Stimulated activated CD4-positive, alpha-beta T cell treated with anti-CD3 and anti-CD28 coated beads, Interleukin-1b, Interleukin-23, amount 100 ng/mL, for 1 hour (primary cell): ENCODE measurements at places on chromosomes 16 and 17.

GRCh38 chr16:26740771-26741170 lies 326.0 kb upstream of the C16orf82 start:
- DNase-seq: no peak

DNA sequence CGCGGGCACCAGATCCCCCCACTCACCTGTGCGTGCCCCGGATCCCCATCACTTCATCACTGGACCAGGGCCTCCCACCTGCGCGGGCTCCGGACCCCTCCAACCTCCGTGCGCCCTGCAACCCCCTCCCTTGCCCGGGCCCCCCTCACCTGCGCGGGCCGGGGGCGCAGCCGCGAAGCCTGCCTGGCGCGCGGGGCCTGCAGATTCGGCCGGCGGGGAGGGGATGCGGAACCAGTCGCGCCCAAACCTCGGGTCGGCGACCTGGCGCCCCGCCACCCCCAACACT lies 202 bp downstream of the CEP131 start:
- no peak for DNase-seq

GRCh38 chr16:51816929-51817328 lies 665.9 kb upstream of the SALL1 start:
- no peak for DNase-seq

GRCh38 chr17:27356091-27356705 lies 62.3 kb downstream of the WSB1 start:
- DNase-seq: no peak

DNA sequence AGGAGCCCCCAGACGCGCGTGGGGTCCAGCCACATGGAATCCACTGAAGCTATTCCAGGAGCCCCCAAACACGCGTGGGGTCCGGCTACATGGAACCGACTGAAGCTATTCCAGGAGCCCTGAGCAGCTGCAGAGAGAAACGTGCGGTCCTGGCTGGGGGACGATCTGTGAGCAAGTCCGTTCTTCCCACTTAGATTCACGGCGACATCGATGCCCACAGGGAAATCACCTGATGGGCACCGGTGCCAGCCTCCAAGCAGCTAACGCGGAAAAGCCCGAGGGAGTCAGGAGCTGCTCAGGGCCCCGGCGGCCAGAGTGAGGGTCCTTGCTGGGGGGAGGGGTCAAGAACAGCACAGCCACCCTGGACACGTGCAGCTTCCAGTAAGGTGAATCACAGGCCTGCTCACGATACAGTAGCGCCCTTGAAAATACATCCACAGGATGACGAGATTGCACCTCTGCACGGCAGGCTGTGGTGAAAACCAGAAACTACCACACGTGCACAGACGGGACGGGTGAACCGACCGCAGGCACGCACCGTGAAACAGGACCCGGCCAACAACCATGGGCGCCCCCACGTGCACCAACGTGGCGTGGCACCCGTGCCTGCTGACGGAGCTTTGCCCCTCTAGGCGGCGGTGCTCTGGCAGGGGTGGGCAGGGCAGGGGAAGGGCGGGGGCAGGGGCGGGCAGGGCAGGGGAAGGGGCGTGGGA lies 77.7 kb upstream of the GNG13 start:
- no peak for DNase-seq

DNA sequence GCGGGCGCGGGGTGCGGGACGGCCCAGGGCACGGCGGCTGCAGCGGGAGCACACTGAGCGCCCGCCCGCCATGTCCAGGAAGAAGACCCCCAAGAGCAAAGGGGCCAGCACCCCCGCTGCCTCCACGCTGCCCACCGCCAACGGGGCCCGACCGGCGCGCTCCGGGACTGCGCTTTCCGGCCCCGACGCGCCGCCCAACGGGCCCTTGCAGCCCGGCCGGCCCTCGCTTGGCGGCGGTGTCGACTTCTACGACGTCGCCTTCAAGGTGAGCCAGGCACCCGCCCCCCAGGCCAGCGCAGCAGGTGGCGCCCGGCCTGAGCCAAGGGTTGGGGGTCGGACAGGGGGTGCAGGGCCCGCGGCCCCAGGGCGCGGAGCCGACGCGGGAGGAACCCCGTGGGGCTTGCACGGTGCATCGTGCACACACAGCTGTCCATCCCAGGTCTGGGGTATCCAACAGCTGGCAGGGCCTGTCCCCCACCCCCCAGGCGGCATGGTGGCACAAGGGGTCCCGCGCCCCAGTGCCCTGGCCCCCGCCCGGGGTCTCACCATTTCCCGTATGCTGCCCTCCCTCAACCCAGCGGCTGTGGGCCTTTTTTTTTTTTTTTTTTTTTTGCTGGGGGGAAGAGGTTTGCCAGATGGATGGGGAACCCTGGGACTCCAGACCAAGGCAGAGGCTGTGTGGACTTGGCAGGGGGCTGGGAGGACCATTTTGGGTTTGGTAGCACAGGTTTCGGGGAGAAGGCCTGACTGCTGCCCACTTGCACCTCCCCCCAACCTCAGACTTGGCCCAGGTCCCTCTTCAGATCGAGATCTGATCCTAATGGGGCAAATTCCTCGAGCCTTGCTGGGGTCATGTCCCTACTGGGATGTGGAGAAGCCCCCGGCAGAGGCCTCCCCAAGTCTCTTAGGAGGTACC lies 547 bp downstream of the RAB26 start:
- no peak for DNase-seq

DNA sequence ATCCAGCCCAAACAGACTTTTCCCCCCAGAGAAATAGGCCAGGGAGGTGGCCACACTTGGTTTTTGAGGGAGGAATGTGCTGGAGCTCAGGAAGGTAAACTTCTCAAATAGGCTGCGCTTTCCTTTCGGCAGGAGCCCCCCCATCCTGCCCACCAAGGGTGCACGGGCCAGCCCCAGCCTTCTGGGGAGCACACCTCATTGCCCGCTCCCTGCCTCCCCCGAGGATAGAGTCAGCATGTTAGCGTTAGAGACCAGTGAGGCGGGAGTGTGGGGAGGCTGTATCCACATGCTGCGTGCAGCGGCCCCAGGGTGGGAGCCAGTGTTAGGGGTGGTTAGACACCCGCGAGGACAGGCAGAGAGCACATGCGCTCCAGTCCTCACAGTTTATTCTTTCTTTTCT lies 42.3 kb downstream of the PIPOX start:
- DNase-seq: no peak

DNA sequence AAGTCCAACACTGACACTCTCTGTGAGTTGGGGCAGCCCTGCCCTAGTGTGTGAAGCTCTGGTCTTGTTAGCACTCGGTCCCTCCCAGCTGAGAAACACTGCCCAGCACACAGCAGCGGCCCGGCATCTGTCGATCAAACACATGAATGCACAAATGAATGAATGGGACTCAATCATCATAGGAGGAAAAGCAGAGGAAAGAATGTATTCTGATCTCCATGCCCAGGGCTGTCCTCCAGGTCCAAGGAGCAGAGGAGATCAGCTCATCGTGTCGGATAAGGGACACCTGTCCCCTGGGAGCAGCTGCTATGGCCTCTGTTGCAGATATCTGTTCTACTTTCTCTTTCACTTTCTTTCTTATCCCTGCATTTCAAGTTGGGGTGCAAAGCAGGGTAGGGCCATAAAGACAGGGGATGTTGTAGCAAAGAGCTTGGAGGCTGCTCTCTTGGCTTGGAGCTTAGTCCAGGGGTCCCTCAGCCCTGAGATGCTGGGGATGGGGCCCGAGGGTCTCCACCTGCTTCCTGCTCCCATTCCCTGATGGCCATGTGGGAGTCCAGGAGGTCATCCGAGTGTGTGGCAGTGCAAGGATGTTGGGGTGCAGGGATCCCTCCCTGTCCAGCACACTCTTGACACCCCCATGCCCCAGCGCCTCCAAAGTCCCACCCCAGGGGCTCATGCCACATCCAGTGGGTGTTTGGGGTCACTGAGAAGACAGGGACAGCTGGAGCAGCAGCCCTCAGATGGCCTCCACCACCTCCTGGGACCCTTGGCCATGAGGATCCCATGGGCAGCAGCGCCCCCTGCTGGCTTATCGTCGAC lies 88.2 kb downstream of the IRF8 start:
- peak; percentile 2 for DNase-seq

DNA sequence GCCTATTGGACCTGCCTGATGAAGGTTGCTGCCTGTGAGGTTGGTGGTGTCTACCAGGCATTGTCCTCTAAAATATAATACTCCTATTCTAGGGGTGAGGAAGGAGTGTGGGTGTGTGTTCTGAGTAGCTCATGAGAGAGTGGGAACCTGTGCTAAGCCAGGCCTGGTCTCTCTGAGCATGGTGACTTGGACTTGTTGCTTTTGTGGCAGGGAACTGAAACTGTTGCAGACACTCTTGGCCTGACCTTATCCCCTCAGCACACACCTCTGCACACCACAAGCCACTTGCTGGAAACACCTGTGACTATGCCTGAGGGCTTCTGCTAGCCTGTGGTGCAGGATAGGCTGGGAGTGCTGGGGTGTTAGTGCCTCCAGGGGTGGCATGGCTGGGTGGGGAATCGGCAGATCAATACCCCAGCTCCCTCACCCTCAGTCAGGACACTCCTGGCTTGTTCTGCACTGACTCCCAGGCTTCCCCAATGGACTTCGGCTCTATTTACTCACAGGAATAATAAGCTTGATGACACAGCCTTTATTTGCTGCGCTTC lies 29.9 kb downstream of the PLCG2 start:
- no peak for DNase-seq

- DNase-seq: no peak
Measured at GRCh38 chr16:3234543-3234856, 458 bp downstream of the ZNF200 start.

GRCh38 chr16:71666928-71667707 lies 41.1 kb downstream of the MARVELD3 start:
- DNase-seq: no peak

DNA sequence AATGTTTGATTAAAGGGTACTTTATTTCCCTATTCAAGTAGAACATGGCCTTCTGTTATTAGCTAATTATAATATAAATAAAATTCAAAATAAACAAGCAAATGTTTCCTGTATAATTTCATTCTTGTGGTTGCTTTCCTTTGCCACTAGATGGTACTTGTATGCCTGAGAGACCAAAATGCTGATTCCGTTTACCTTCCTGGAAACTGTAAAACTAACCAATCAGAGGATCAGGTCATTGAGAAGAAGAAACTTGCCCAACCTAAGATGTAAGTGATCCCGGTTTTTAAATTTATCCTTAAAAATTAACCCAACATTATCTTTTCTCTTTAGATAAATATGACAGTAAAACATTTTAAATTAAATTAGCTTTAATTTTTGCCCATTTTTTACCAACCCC lies 8.1 kb upstream of the ABCA5 start:
- no peak for DNase-seq

DNA sequence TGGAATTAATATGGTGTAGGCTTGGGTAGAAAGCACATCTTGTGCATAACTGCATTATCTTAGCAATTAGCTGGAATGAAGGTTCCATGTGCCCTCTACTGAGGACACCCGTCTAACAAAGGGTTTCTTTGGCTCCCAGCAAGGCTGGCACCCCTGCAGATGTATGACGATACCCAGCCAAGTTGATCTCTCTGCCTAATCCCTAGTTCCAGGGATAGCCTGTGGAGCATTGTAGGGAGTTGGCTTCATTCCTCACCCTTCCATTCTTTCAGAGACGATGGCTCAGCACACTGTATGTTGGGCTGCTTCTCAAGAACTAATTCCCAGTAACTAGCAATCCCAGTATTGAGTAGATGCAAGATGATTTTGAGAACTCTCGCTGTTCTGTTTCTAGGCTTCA lies 182.5 kb downstream of the SNX29 start:
- DNase-seq: no peak

GRCh38 chr16:53126390-53126789 lies 71.6 kb downstream of the CHD9 start:
- DNase-seq: no peak

DNA sequence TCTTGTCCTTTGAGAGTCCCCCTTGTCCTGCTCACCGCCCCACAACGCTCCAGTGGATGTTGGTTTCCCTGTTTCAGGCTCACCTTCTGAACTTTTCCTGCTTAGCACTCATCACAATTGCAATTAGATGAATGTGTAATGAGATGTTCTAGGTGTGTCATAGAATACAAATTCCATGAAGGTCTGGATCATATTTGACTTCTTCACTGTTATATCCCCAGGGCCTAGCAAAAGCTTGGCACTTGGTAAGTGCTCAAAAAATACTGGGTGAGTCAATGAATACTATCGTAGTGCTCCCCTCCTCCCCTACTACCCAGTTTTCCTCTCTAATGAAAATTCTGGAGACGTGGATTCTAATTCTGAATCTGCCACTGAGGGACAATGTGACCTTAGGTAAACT lies 33.1 kb downstream of the DNAH3 start:
- no peak for DNase-seq

- no peak for DNase-seq
Measured at GRCh38 chr16:85761861-85762260, 11.0 kb upstream of the C16orf74 start.

DNA sequence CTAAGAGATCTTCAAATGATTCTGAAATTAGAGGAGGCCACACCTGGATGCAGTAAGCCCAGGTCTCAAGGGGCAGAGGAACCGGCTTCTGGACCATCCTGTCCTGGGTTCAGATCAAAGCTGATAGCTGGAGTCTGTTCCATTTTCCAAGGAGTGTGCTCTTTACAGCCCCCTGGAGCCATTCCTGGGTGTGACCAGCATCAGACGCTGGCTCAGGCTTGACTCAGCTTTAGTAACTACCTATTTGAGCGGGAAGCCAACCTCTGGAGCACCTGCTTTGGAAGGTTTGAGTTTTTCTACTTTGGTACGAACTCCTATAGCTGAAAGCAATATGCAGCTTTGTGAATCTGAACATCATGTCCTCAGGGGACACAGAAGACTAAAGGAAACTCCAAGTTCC lies 12.9 kb upstream of the BBS2 start:
- DNase-seq: no peak

DNA sequence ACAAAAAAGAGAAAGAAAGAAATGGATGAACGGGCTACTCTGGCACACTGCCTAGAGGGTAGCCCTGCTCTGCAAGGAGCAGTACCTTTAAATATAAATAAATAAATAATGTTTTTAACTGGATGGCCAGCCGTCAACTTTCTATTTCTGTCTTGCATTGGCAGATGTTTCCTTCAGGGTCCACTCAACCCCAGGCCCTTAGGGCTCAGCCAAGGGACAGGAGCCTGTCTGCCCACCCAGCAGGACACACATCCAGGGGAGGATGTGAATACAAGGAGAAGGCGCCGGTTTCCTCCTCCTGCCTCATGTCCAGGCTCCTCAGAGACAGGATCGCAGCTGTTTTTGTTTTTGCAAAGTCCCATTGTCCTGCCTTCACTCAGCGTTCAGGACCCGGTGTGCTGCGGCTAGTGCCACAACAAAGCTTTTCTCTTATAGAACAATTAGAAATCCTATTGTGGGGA lies 22.6 kb downstream of the TTYH2 start:
- DNase-seq: no peak
